ENCODE measurements at places on chromosomes 3 and 15. TPM values are rescaled to one million over a fixed set of nuclear protein-coding genes. Genes with fewer than 3 reads are reported as not detected.

DNA sequence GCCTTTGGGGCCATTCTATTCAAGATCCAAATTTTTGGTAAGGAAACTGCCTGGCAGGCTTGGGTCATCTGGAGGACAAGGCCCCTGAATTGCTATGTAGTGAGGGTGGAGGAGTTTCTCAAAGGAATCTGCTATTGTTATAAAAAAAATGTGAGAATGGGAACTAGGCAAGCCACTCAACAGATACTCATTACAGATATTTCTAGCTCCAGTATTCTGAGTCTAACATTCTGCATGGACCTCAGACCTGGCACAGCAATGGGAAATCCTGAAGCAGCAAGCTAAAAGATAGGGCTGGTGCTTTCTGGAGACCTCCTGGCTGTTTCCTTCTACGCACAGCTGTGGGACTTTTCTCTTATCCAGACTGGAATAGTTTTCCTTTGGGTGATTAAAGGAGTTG lies 430.7 kb upstream of the RBMS3 start:
- H3K36me3 ChIP-seq, result no peaks in the 10 kb centered on the region
- no peaks in the 10 kb centered on the region for H3K27me3 ChIP-seq
- DNase-seq, result no peak
- H3K4me1 ChIP-seq, result no peaks in the 10 kb centered on the region
- H3K4me3 ChIP-seq, result no peak overlapping the region

Gene C3orf33
- not detected for total RNA-seq

Gene C3orf49
- not detected for total RNA-seq

GRCh38 chr15:48560321-48561051 lies 85.0 kb downstream of the FBN1 start:
- no peak overlapping the region for H3K4me3 ChIP-seq
- peak overlapping the region; percentile 76 for H3K27ac ChIP-seq
- H3K36me3 ChIP-seq, result no peaks in the 10 kb centered on the region
- no peaks in the 10 kb centered on the region for H3K27me3 ChIP-seq
- H3K4me1 ChIP-seq, result peaks cover 3% of the 10 kb centered on the region

- H3K4me1 ChIP-seq, result peaks cover 6% of the 10 kb centered on the region
- no peaks in the 10 kb centered on the region for H3K27me3 ChIP-seq
- H3K27ac ChIP-seq, result peak overlapping the region; percentile 62
- H3K36me3 ChIP-seq, result no peaks in the 10 kb centered on the region
- no peak overlapping the region for H3K4me3 ChIP-seq
Observed at GRCh38 chr3:101066711-101067129, 73.5 kb upstream of the ABI3BP start.

DNA sequence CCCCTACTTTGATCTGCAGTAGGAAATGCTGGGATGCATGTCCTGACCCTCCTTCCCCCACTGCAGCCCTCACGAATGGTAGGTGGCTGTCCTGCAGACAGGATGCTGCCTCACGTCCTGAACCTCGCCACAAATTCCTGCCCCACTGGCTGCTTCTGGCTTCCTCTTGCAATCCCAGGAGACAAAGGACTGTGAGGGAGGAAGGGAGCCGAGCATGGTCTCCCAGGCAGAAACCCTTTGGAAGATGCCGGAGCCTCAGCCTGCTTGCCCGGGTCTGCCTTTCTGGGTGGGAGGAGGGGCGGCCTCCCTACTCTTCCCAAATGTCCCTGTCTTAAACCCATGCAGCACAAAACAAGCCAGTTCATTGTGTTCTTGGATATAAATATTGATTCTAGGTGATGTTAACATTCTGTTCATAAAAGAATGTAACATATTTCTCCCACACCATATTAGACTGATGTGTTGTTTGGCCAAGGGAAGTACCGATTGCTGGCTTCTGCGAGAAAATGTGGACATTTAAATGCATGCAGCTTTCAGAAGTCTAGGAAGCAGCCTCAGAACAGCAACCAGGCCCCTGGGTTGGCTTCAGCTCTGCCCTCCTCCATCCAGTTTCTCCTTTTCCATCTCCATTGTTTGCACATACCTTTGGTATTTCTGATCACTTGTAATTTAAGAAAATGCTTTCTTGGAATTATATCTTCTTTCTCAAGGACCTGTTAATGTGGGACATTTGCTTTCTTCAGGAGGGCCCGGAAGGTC lies 75.3 kb downstream of the HMG20A start:
- H3K36me3 ChIP-seq, result no peaks in the 10 kb centered on the region
- H3K4me3 ChIP-seq, result no peak overlapping the region
- DNase-seq, result no peak
- peaks cover 5% of the 10 kb centered on the region for H3K4me1 ChIP-seq
- no peaks in the 10 kb centered on the region for H3K27me3 ChIP-seq

Gene EIF3J
- 22.8 TPM for total RNA-seq

Gene GALK2
- 10.0 TPM for total RNA-seq

DNA sequence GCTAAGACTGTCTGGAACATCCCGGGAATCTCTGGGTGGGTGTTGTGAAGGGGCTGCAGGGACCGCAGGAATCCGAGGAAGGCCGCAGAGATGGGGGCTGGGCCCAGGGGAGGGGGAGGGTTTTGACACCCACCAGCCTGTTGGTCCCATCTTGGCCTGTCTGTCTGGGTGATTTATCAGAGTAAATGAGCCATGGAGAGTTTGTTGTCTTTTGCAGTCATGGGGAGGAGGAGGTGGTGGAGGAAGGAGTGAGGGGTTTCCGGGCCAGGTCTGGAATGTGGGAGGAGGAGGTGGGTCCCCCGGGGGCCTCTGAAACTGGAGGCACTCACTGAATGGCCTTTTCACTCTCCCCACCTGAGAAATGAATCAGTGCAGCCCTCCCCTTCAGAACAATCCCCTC lies 11.5 kb downstream of the SEMA3F start:
- no peaks in the 10 kb centered on the region for H3K27me3 ChIP-seq
- peaks cover 30% of the 10 kb centered on the region for H3K4me1 ChIP-seq
- no peak overlapping the region for H3K4me3 ChIP-seq
- peak overlapping the region; percentile 76 for H3K27ac ChIP-seq

DNA sequence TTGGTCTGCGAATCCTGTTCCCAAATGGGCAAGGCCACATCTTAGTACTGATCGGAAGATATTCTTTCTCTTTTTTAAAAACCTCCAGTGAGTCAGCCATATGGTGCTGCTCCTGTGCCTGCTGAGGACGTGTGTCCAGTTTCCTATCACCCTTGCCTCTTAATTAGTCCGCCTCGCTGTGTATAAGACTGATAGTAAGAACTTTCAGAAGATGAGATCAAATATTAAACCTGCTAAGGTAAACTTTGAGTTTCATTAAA lies 612 bp downstream of the UBA5 start:
- H3K4me1 ChIP-seq, result no peaks in the 10 kb centered on the region
- no peaks in the 10 kb centered on the region for H3K36me3 ChIP-seq
- no peaks in the 10 kb centered on the region for H3K27me3 ChIP-seq
- DNase-seq, result no peak

Gene LYSMD2
- 45.3 TPM for total RNA-seq

- peaks cover 2% of the 10 kb centered on the region for H3K36me3 ChIP-seq
- H3K27ac ChIP-seq, result no peak overlapping the region
- H3K27me3 ChIP-seq, result no peaks in the 10 kb centered on the region
- DNase-seq, result no peak
- no peaks in the 10 kb centered on the region for H3K4me1 ChIP-seq
Observed at GRCh38 chr3:98812851-98813374, 49.8 kb downstream of the ST3GAL6 start.

GRCh38 chr3:61172684-61173083 lies 78.6 kb downstream of the FHIT start:
- DNase-seq, result no peak
- H3K36me3 ChIP-seq, result no peaks in the 10 kb centered on the region
- H3K27ac ChIP-seq, result no peak overlapping the region
- H3K4me1 ChIP-seq, result no peaks in the 10 kb centered on the region

- no peak overlapping the region for H3K27ac ChIP-seq
- no peak for DNase-seq
- no peaks in the 10 kb centered on the region for H3K36me3 ChIP-seq
- no peak overlapping the region for H3K4me3 ChIP-seq
Observed at GRCh38 chr15:68433551-68433950, 1.6 kb upstream of the ITGA11 start.

DNA sequence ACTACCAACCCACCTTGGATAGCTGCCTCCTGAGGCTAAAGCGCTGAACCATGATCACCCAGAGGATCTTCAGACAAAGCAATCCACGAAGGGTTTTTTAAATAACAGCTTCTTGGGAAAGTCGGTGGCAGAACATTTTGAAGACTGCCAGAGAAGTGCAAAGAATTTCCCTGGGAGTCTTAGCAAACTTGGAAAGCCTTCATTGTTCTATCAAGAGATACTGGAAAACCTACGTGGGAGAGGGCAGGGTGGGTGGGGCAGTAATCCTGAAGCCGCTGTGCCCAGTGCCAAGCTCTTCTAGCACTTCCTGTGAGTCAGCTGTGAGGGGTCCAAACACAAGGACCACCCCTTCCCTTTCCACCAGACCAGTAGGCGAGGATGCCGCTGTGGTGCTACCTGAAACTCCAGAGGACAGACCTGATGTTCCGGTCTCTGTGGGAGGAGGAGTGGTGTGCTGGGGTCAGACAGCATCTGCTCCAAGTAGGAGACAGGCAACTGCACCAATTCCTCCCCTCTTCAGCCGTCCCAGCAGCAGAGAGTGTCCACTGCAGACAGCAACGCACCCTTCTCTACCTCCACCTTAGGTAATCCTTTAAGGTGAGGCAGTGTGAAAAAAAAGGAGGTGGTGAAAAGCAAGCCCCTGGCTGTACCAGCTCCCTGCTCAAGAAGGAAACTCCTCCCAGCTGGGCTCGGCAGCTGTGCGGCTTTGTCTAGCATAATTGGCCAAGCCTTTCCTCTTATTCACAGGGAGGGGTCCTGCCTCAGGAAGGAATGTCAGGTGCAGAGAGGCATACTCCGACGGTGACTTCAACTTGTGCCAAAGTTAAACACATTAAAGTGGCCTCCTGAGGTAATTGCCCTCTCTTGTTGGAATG lies 99.0 kb downstream of the TMCC1 start:
- H3K27ac ChIP-seq, result no peak overlapping the region
- no peak for DNase-seq
- no peak overlapping the region for H3K4me3 ChIP-seq
- no peaks in the 10 kb centered on the region for H3K36me3 ChIP-seq
- H3K4me1 ChIP-seq, result peaks cover 15% of the 10 kb centered on the region
- H3K27me3 ChIP-seq, result no peaks in the 10 kb centered on the region

DNA sequence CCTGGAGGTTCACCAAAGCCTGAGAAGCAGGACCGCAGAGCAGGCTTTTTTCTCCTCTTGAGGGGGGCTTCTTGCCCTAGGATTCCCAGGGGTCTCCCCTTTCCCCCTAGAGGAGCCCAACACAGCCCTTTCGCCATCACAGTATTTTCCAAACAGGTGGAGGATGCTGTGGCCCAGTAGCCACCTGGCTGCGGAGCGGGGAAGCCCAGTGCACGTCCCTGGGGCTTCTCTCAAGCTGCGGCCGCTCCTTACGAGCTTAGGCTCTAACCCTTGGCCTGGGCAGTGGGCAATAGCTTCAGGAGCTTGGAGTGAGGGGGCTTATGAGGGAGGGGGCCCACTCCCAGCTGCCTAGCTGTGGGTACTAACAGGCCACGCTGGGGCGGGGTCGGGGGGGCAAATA lies 11.6 kb upstream of the DLL4 start:
- no peaks in the 10 kb centered on the region for H3K36me3 ChIP-seq

Gene GOLGA8J
- 0.75 TPM for total RNA-seq

- DNase-seq, result no peak
- no peaks in the 10 kb centered on the region for H3K27me3 ChIP-seq
- no peaks in the 10 kb centered on the region for H3K4me1 ChIP-seq
- no peak overlapping the region for H3K27ac ChIP-seq
- H3K4me3 ChIP-seq, result no peak overlapping the region
- H3K36me3 ChIP-seq, result no peaks in the 10 kb centered on the region
Observed at GRCh38 chr15:85440451-85440850, 60.0 kb downstream of the AKAP13 start.

GRCh38 chr3:73535931-73536330 lies 88.8 kb downstream of the PDZRN3 start:
- DNase-seq, result no peak
- H3K27me3 ChIP-seq, result no peaks in the 10 kb centered on the region

GRCh38 chr3:62948921-62949320 lies 73.7 kb upstream of the CADPS start:
- no peak for DNase-seq
- H3K36me3 ChIP-seq, result no peaks in the 10 kb centered on the region
- no peaks in the 10 kb centered on the region for H3K4me1 ChIP-seq
- H3K27ac ChIP-seq, result no peak overlapping the region
- H3K4me3 ChIP-seq, result no peak overlapping the region

- DNase-seq, result no peak
- H3K27ac ChIP-seq, result no peak overlapping the region
- no peak overlapping the region for H3K4me3 ChIP-seq
- H3K27me3 ChIP-seq, result no peaks in the 10 kb centered on the region
- H3K4me1 ChIP-seq, result no peaks in the 10 kb centered on the region
Observed at GRCh38 chr15:83512459-83512858, 65.3 kb downstream of the SH3GL3 start.

All from ascending aorta (tissue), 2 donors.